ENCODE measurements at places on chromosomes 7 and 10. TPM values are rescaled to one million over a fixed set of nuclear protein-coding genes. Genes with fewer than 3 reads are reported as not detected.

The PPP1R3C gene
- 0.31 TPM for total RNA-seq

The TRIM50 gene
- not detected for total RNA-seq

DNA sequence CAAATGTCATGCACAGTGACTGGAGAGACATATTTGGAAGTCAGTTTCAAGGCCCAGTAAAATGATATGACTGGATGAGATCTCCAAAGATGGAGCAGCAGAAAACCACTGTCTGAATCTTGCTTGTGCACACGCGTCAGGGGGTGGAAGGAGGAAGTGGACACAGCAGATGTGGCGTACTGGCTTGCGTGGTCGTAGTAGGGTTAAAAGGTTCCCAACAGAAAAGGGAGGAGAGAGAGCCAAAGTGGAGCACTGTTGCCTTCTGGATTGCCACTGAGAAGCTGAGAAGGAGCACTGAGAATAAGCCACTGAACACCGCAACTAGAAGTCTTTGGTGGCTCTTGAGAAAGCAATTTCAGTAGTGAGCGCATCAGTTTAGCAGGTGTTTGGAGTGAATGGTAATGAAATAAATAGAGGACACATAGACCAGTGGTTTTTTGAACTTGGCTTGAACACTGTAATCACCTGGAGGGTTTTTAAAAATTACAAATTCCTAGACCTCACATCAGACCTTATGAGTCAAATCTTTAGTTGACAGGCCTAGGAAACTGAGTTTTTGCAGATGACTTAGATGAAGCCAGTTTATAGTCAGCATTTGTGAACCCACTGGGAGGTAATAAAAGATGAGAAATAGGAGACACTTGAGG lies 227.3 kb downstream of the PTEN start:
- no peak for DNase-seq

DNA sequence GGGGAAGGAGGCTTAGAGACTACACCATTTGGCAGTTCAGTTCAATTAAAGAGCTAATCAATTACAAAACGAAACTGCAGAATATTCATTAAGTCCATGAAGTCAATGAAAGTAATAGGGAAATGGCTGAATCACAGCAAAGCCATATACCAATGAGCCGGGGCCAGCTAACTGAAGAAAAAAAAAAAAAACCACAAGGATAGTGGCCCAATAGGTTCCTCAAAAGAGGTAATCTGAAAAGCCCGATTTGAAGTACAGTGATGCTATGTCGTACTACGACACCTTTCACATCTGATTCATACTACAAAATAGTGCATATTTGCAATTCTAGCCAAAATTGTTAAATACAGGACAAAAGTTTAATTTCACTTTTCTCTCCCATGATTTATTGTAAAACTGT lies 2.5 kb downstream of the ARHGAP12 start:
- DNase-seq = no peak

GRCh38 chr7:3558400-3558799 lies 257.3 kb downstream of the SDK1 start:
- DNase-seq = no peak

The ZP3 gene
- total RNA-seq = 6.9 TPM

GRCh38 chr10:29181936-29182335 lies 106.9 kb upstream of the LYZL1 start:
- no peak for DNase-seq

The PPP1R17 gene
- 2.3 TPM for total RNA-seq

All from H7 (cell line).